ENCODE measurements at places on chromosomes 3 and 15. TPM values are rescaled to one million over a fixed set of nuclear protein-coding genes. Genes with fewer than 3 reads are reported as not detected.

- DNase-seq, result no peak
Measured at GRCh38 chr3:53077476-53078220, 31.8 kb upstream of the SFMBT1 start.

- no peak for DNase-seq
Measured at GRCh38 chr15:87967951-87968350, 288.6 kb downstream of the NTRK3 start.

DNA sequence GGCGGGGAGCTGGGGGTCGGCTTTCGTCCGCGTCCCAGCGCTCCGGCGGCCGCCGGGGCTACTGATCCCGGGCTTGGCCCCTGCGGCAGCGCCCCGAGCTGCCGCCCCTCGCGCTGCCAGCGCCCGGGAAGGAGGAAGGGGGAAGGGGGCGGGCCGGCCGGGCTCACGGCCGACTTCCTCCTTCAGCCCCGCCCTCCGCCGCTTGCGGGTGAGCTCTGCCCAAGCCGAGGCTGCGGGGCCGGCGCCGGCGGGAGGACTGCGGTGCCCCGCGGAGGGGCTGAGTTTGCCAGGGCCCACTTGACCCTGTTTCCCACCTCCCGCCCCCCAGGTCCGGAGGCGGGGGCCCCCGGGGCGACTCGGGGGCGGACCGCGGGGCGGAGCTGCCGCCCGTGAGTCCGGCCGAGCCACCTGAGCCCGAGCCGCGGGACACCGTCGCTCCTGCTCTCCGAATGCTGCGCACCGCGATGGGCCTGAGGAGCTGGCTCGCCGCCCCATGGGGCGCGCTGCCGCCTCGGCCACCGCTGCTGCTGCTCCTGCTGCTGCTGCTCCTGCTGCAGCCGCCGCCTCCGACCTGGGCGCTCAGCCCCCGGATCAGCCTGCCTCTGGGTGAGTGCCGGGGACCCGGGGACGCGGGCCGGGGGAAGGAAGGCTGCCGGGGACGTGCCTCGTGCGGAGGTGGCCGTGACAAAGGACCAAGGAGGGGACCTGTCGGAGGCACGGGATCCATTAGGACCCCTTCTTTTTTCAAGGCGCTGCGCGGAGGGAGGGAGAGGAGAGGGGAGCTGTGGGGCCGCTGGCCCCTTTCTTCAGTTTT, at the start of gene SEMA4B:
SEMA4B (plus strand) TSS at position 201 of the 814 bp plus-strand sequence; CDS start at position 450, 249 bp downstream.
- peak; percentile 93 for DNase-seq

- DNase-seq, result no peak
Measured at GRCh38 chr15:58448906-58449305, 17.1 kb downstream of the LIPC start.

DNA sequence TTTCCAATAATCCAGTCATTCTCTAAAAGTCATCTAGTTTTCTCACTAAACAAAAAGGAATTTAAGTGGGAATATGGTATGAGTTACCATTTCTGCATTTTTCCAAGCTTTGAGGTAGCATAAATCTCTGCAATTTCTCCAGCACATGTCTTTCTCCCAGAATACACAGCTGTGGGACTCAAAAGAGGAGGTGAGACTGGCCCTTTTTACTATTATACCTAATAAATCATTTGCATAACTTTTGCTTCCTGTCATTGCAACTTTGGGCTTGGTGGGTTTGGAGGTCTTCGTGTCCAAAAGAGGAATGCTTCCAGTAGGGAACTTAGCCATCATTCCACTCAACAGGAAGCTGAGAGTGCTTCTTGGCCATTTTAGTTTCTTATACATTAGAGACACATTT, 94.8 kb downstream of the FMN1 start:
- no peak for DNase-seq

DNA sequence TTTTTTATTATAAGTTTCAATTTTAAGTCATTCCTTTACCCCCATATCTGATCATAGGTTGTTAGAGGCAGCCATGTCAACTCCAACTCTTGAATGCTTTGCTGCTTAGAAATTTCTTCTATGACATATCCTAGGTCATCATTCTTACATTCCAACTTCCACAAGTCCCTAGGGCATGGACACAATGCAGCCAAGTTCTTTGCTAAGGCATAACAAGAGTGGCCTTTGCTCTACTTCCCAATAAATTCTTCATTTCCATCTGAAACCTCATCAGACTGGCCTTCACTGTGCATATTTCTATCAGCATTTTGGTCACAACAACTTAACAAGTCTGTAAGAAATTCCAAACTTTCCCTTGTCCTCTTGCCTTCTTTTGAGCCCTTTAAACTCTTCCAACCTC, 28.5 kb downstream of the TRIM42 start:
- DNase-seq, result no peak

The GNAT1 gene
- not detected for total RNA-seq

The PDZRN3 gene
- 7.9 TPM for total RNA-seq

GRCh38 chr3:194474675-194475074, 12.1 kb downstream of the ATP13A3 start:
- no peak for DNase-seq

Measured in endodermal cell (in vitro differentiated cells).